ENCODE measurements at places on chromosomes 2 and 18.

DNA sequence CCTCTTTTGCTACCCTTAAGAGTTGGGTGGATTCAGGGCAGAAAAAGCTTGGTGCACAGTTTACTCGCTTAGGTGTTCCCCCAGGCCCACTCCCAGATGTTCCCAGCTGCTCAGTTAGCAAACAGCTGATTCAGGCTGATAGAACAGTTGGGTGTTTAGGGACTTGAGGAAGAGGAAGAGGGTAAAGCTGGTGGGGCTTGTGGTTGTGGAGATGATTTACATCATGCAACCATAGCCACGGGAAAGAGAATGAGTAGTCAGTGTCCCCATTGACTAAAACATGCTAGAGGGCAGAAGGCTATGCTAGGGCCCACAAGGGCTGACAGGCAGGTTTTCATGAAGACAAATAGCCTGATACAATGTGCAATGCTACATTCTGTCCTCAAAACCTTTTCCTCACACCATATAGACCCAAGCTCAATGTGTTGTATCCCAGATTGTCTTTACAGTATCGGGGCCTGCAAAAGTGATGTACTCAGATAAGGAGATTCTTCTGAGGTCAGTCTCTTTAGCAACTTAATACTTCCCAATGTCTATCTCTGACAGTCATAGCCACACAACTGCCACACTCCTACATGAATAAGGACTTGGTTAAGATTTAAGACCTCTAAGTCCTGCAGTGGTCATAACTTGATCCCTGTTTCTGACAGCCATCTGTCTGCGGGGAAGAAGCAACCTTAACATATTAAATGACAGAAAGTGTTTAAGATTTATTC, 15.6 kb downstream of the COLEC12 start:
- no peak for DNase-seq

DNA sequence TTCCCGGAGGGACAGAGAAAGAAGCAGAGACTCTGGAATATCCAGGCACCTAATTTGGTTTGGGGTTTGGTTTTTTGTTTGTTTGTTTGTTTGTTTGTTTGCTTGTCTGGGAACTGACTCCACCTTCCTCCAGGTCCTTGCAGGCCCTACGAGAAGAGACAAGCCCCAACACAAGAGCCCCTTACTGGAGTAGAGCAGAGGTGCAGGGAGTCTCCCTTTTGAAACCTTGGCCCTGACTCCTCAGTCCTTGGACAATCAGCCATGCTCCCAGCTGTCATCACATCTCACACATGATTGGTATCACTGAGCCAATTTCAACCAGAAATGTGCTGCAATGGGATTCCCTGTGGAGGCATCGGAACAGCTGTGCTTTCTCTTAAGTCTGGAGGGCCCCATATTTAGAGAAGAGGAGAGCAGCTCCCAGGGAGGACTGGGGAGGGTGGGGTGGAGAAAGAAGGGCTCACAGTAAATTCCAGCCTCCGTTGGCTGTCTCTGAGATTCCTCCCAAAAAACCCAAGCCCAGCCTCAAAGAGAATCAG, 279.9 kb upstream of the NCKAP5 start:
- DNase-seq, result no peak

DNA sequence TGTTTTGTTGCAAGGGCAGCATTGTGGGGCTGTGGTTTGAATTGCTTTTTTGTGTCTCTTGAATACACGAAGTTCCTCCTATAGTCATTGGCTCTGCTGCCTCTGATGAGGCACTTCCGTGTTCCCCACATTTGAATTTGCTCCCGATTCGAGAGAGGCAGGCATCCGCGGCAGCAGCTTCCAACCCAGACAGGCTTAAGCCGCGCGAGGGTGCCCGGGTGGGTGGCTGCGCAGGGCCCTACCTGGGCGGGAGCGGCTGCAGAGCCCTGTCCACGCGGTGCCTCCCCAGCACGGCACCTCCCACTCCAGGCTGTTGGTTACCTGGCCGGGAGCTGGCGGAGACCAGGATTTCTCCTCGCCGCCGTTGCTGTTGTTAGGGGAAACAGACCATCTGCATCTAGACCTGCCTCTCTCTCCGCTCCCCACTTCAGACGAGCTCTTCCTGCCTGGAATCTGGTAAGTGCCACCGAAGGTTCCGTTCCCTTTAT, 151.3 kb downstream of the NEDD4L start:
- DNase-seq, result peak; percentile 27

DNA sequence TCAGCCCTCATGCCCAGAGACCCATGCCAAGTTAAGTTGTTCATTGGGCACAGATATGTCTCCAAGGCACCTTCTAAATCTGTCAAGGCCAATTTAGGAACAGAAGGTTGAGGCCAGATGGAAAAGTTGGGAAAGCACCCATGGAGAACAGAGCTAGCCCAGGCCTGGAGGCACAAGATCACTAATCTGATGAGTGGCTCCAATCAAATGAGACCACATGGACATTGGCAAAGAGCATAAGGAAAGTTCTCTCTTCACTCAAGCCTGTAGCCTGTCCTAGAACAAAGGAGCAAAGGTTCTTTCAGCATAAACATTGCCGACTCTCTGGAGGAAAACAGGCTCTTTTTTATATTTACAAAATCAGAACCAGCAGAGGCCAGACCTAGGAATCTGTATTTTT, 154.8 kb downstream of the RNF152 start:
- no peak for DNase-seq

DNA sequence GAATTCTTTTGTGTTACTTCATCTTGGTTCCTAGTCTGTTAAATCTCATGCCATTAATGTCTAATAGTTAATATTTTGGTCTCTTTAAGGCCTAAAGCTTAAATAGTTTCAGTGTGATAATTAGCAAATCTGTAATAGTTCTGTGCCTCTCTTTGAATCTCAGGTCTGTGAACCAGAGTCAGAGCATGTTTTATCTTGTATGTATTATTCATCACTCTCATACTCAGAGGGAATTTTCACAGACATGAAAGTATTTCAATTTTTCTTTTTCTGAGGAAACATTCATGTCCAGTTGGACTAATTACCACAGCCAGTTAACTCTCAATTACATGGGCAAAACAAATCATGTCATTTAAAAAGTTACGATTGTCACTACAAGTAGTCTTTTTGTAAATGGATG, 931.9 kb upstream of the SLC39A10 start:
- no peak for DNase-seq

- no peak for DNase-seq
Observed at GRCh38 chr2:27441958-27442919, at the start of gene KRTCAP3. KRTCAP3 (plus strand) TSS chr2:27442381; CDS start chr2:27442413, 32 bp downstream.

DNA sequence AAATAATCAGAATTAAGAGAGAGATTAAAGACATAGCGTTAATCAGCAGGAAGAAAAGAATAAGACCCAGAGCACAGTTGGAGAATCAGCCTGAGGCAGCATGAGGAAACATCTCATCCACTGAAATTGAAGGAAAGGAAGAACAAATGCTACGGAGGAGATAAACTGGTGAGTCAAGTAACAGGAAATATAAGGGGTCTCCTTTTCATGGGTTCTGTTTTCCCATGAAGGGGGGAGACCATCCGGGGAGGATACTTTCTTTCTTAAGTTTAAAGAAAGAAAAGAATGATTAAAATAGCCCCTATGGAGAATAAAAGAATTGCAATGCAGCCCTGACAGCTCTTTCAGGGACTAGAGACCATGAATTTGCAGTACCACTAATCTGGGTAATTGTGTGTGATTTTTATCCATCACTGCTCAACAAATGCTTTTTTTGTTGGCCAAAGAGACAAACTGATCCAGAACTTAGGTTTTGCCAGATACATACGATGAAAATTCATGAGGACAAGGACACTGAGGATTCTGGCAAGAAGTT, 17.7 kb downstream of the ROCK2 start:
- DNase-seq, result no peak

DNA sequence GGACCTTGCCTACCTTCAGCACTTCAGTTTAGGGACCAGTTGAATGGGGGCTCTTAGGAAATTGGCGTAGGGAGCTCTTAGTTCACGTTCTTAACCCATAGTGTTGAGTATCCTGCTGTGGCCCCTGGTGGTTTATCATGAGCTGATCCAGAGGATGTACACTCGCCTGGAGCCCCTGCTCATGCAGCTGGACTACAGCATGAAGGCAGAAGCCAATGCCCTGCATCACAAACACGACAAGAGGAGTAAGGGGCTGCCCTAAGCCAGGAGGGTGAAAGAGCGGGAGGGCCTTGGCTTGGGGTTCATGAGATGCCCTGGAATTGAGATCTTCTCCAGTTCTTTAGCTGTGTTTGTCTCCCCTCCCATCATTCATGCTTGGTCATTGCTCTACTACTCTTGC, 2.9 kb downstream of the RETREG2 start:
- no peak for DNase-seq

DNA sequence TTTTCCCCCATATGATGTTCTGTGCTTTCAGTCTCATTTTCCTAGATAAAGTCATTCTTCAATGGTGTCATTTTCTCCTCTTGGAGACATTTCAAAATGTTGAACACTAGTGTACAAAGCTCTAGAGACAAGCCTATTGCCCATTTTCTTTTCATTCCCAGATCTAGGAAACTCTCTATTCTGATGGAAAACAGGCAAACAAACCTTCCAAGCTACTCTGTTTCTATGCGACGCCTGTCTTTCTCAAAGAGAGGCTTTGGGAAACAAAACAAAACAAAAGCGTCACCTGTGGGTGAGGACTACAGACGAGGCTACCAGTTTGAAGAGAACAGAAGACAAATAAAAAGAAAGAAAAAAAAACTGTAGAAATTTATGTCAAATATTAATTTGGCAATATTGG, 311.0 kb downstream of the CBLN2 start:
- no peak for DNase-seq

- no peak for DNase-seq
Observed at GRCh38 chr2:105697781-105698449, 46.8 kb upstream of the NCK2 start.

- DNase-seq, result no peak
Observed at GRCh38 chr2:67898595-67898994, 164.2 kb downstream of the C1D start.

DNA sequence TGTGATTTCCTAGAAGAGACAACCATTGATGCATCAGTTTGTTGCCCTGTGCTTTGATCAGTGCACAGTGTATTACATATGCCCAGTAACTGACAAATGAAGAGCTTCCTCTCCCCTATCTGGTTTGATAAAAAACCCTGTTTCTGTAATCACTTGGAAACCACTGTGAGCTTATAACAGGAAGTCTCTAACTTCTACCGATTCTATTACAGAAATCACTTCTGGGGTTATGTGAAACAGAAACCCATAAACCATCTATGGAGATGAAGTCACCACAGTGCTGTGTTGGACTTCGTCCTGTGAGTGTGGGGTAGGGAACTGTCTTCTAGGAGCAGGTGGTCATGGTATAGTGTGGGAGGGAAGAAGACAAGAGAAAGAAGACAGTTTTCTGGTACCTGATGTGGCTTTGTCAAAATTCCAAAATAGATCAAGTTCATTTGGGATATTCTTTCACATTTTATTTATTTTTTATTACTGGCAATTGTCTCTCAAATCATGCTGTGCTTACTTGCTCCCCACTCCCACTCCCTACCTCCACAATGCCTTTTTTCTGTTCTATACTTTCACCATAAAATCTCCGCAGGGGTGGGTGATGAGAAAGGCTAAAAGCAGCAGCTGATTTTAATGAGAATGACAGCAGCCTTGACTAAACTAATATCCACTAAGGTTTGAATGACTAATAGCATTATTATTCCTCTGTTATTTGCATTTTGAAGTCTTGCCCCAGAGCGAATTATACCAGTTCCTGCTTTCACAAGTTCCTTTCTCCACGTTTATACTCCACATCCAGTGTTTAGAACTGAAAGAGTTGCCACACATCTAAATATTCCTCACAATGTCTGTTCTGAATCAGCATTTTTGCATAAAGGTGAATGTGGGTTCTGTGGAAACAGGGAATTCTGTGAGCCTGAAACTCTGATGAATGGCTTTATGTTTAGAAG, 41.7 kb upstream of the RND3 start:
- peak; percentile 68 for DNase-seq

DNA sequence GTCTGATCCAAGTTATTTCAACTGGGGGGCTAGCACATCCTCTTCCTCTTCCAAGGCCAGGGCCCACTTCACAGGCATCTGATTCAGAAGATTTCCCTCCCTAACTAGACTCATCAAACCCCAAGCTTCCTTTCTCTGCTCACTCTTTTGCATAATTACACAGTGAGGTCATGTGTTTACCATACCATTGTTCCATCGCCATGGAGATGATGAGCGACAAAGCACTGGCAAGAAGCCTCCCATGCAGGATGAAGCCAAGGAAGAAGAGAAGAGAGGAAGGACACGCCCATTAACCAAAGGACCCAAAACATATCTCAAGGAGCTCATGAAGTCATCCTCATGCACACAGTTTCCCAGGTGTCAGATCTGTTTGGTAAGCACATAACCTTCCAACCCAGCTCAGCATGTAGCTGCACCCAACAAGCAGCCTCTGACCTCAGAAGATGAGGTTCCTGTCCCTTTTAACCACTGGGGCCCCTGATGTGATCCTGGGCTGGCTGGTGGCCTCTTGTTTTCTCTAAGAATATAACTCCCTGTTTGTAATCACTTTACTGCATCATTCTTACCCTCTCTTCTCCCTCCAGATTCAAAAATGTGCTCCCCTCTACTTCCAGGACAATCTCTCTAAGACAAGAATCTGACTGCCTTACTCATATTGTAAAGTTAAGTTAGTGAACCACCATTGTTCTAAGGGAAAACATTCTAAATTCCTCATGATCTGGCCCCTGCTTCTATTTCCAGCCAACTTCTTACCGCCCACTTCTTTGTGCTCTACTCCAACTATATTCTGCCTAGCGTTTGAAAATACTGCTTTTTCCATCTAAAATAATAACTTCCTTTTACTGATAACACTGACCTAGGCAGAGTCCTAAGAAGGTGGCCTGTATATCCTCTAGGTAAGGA, 190.1 kb downstream of the TTC32 start:
- DNase-seq, result peak; percentile 64

- peak; percentile 47 for DNase-seq
Observed at GRCh38 chr18:42030586-42031182, 75.7 kb downstream of the PIK3C3 start.

GRCh38 chr2:135246711-135247270, 194.7 kb downstream of the RAB3GAP1 start:
- no peak for DNase-seq
